C1 segment of cervical spinal cord (tissue), 14 donors: ENCODE measurements at places on chromosomes 3 and 15.
A peak's percentile ranks its signal among the peaks of the same experiment; 100 is the strongest.

DNA sequence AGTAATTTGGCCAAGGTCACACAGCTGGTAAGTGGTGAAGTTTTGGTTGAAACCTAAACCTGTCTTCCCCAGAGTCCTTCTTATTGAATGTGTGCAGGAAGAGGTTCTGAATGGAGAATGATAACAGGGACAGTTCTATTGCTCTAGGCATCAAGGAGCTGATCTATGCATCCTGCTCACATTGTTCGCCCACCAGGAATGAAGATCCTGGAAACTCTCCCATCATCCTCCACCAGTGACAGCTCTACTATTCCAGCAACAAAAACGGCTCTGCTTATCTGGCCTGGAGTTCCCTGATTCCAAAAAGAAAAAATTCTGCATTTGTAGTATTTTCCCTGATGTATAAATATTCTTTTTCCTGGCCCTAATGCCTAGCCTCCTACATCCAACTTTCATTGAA is 16.4 kb upstream of the TNFAIP8L3 start:
- no peak for DNase-seq

- no peak for DNase-seq
Observed at GRCh38 chr3:138476526-138476925, 42.1 kb downstream of the ESYT3 start.

- no peak for DNase-seq
Observed at GRCh38 chr3:188053036-188053340, 101.0 kb upstream of the LPP start.

- no peak for DNase-seq
Observed at GRCh38 chr3:58514405-58514804, 22.5 kb downstream of the KCTD6 start.

- peak; percentile 94 for DNase-seq
Observed at GRCh38 chr3:108090701-108091497, at the start of gene CD47. Gene CD47 (minus strand): TSS chr3:108091031. CDS start chr3:108090908, 123 bp downstream.

- DNase-seq = no peak
Observed at GRCh38 chr15:80424381-80424780, 20.2 kb downstream of the ARNT2 start.

DNA sequence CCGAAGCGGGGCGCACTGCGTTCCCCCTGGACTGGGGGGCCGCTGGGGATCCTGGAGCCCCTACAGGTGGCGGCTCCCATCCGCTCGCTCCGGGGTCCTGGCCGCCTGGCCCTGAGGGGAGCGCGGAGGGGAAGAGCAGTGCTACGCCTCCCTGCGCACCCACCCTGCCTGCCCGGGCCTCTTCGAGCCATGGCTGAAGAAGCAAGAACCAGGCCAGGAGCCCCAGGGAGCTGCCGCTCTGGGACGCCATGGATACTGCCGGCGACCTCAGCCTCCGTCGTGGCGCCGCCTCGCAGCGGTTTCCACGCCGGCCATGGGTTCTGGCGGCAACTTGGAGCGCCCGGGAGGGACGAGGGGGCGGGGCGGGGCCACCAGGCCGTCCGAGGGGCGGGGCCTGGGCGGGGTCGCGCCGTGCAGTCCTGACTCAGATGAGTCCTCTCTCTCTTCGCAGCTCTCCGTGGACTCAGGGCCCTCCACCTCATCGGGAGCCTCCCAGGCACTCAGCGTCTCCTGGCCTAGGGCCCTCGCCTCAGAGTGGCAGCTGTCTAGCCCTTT is 50.9 kb downstream of the MYL3 start:
- no peak for DNase-seq

DNA sequence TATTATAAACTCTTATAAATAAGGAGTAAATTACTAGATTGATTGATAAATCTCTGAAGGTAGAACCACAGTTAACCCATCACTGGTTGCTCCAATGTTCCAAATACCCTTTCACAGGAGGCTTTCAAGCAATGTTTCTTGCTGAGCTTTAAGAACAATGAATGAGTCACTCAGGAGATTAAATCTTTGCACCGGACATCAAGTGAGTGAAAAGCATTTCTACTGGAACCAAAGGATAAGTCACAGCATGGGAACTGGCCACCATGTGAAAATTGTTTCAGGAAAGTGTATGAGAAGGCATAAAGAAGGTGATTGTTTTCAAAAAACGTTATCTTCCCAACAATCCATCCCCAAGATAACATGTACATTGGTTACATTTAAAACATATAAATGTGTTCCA is 90.6 kb downstream of the CNTN3 start:
- no peak for DNase-seq

DNA sequence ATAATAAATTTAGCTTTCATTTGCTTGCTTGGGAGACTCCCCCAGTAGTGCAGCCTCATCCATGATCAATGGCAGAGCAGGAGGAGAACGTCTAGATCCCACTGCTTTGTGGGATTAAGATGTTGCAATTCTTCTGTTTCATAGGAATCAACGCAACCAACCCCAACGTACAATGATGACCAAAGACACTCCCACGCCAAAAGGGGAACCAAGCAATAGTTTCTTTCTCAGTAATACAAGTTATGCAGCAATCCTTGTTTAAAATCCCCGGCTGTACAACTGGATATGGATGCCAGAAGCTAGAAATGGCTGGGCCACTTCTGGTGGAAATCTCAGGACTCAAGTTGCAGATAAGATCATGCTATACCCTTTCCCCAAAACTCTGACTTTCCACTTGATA is 411.2 kb downstream of the VPS13C start:
- no peak for DNase-seq

DNA sequence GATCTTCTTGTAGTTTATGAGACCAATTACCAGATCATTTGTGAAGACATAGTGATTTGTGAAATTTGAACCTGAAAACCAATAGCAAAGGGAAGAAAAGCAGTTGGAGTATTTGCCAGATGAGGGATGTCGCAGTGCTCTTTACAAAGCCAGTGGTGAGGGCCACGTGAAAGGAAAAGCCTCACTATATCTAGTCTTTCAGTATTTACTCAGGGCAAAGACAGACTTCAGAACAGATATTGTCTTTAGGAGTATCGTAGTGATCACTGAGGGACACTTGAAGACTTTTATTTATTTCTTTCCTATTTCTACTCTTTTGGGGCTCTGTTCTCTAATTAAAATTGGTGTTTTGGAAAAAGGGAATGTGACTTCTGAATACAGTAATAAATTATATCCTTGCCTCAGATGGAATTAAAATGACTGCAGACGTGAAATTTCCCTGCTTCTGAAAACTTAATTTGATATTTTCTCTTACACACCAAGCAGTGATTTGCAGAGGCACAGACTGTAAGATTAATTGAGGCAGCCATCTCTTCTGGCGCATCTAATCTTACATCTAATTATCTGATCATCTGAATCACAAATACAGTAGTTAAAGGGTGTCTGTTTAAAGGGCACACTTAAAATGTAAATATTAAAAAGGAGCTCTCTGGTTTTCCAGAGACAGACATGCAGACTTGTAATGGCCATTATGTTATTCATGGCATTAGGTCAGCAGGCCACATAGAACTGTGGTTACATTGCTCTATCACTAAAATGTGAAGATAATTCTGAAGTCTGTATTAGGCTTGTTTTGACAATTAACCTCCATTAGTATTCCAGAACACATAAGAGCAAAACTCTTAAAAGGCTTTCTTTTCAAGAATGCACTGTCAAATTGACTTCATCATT is 193.0 kb upstream of the GOLIM4 start:
- DNase-seq = no peak

GRCh38 chr3:84265768-84266167 is 693.0 kb upstream of the CADM2 start:
- no peak for DNase-seq

- DNase-seq = peak; percentile 95
Observed at GRCh38 chr3:95172164-95172943, 1109.5 kb downstream of the NSUN3 start.

DNA sequence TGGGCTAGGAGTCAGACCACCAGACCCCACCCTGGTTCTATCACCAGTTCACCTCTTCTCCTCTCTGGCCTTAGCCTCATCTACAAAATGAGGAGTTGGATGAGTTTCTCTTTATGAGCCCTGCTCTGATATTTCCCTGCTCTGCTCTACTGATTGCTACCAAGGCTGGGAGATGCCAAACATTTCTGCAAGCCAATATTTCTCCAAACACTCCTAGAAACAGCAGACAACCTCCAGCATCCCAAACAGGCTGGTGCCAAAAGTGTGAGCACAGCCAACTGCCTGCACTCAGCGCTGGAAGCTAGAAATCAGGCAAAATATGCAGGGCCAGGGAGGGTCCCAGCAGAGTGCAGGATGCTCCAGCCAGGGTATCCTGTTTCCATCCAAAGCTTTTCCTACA is 10.8 kb downstream of the DAPK2 start:
- DNase-seq = no peak

DNA sequence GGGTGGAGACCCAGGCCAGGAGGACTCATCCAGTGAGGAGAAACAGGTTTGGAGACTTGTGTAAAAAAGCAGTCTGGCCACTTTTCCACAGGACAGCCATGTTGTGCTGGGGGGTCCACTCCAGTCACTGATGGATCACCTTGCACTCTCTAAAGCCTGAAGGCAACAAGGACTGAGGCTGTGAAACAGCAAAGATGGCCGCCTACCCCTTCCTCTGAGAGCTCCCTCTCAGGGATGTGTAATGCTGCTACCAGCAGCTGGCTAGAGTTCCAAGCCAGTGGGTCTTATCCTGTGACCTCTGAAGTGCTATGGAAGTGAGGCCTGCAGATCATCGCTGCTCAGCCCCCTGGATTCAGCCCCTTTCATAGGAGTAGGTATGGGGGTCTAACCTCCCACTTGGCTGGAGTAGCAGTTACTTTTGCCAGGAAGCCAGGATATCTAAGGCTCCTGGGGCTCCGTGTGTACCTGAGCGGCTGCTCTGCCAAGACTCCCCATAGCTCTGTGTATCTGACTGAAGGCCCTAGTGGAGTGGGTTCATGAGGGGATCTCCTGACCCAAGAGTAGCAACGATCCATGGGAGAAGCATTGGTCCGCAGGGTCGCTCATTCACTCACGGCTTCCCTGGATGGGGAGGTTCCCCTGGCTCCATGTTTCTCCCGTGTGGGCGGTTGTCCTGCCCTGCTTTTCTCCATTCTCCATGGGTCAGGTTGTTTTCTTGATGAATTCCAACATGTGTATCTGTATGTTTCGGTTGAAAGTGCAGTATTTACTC is 69.9 kb upstream of the TNFSF10 start:
- no peak for DNase-seq

DNA sequence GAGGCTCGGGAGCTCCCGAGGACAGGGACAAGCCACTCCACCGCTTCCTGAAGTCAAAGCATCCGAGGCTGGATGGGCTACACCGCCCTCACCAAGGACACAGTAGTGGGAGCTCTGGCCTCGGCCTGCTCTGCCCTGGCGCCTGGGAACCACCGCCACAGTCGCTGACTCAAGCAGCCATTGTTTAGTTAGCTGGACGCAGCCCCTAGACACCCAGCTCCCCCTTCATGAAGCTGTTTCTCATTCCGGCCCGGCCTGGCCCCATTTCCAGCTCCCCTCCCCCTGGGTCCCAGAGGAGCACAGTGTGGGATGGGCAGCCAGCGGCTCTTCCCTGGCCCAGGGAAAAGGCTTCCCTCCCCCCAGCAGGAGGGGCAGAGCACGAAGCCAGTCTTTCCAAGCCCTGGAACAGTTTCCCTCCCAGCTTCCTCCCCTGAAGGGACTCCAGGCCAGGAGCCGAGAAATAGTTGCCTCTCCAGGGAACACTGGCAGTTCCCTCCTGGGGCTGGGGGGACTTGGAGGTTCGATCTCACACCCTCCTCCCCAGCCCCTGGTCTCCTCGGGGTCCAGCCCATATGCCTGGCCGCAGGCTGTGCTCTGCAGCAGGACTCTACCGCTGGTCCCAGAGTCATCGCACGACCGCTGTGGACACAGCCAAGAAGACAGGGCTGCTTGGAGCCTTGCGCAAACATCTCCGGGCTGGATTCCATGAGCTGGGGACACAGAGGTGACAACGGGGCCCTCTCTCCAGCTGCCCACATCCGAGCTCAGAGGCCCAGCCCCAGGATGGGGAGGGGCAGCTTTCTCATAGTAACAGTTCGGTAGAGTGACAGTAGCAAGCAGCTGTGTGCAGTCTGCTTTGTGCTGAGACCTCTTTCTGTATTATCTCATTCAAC is 10.0 kb downstream of the PLXND1 start:
- peak; percentile 89 for DNase-seq

DNA sequence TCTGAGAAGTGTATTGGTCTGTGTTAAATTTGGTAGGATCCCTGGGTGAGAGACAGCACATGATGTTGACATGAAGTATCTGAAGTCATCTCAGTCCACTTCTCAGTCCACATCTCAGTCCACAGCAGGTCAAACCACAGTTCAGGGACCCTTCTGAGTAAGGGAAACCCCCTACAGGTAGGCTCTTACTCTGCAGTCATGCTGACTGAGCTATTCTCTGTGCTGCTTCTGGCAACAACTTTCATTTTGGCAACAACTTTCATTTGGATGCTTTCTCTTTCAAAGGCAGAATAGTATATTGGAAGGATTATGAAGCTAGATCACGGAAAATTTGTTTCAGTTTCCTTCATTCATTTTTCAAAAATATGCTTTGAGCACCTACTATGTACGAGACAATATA is 178.2 kb upstream of the GOLIM4 start:
- no peak for DNase-seq

GRCh38 chr3:36923981-36924743 is 20.7 kb downstream of the TRANK1 start:
- DNase-seq = no peak

DNA sequence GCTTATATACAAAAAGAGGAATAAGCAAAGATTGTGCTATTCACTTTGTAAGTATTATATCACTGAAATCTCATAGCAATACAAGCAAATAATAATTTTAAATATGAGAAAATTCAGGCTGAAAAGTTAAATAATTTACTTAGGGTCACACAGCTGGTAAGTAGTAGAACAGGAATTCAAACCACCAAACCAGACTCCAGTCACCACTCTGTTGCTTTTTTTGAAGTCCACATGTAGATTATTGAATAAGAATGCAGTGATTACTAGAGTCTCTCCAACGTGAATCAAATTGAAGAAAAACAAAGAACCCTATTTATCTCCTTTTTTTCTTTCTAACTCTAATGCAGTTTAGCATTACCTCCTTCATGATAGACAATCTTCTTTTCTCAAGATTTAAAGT is 15.9 kb downstream of the SPICE1 start:
- no peak for DNase-seq

- DNase-seq = no peak
Observed at GRCh38 chr15:90075420-90076289, 26.6 kb downstream of the IDH2 start.

DNA sequence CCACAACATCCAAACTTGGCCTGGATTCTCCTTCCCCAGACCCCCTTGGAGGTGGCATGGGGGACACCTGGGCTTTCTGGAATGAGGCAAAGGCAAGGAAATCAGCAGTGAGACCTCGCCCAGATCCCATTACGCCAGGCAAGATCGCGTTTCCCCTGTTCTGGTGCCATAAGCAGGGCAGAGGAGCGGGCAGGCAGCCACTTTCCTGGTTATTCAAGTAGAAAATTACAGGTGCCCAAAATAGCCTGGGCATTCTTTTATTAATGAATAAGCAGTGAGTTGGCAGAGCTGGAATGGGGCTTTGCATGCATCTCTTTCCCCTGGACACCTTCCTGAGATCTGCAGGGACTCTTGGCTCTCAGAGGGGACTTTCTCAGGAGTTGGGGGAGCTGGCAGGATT is 31.5 kb upstream of the FAM107A start:
- DNase-seq = peak; percentile 19

GRCh38 chr3:14689247-14689980 is 14.5 kb downstream of the C3orf20 start:
- DNase-seq = no peak

GRCh38 chr15:41581110-41581509 is 22.1 kb downstream of the TYRO3 start:
- no peak for DNase-seq

- DNase-seq = no peak
Observed at GRCh38 chr3:133742351-133743091, 3.7 kb upstream of the TF start.
